ENCODE measurements at places on chromosomes 2 and 18.

DNA sequence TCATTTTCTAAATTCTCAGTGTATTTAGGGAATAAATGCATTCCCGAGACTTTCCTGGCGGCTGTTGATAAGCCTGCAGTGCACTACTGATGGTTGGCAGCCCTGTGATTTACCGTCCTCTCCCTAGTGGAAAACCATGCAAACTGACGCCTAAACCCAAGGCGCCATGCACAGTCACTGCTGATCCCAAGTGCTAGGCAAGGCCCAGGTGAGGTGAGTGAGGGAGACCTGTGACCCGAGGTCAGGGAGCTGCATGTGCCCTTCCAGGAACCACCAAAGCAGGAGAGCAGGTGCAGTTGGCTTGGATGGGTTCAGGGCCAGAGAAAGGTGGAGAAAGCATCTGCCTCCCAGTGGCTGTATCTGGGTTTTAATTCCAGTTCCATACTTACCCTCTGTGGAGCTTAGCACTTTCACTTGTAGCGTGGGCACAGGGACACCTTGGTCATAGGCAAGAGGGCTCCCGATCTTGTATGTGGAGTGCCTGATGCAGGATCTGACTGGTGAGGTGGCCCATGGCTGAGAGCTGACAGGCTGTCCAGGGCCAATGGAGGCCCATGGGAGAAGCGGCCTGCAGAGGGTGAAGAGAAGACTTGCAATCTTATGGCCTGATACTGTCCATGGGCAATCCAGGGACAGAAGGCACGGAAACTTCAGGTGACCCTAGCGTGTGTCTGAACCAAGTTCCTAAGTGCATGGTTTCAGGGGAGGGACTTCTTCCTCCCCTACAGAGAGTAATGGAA is 131.3 kb downstream of the SH3RF3 start:
- DNase-seq: no peak

DNA sequence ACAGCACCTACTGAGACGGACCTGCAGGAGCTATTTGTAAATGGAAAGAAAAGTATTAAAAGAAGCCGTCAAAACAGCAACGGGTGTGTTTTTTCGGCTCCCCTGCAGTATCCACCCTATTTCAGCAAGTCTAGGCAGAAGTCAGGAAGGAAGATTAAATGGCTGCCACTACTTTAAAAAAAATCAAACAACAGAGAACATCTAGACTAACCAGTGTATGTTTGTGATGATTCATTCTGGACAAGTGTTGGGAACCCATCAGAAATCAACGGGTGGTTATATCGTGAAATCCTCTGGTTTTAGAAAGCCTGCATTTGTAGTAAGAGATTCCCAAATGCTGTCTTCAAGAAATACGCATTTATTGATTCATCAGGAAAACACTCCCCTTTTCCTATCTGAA is 9.0 kb downstream of the PMAIP1 start:
- no peak for DNase-seq

- DNase-seq: no peak
Measured at GRCh38 chr2:70161069-70161534, 29.7 kb downstream of the C2orf42 start.

DNA sequence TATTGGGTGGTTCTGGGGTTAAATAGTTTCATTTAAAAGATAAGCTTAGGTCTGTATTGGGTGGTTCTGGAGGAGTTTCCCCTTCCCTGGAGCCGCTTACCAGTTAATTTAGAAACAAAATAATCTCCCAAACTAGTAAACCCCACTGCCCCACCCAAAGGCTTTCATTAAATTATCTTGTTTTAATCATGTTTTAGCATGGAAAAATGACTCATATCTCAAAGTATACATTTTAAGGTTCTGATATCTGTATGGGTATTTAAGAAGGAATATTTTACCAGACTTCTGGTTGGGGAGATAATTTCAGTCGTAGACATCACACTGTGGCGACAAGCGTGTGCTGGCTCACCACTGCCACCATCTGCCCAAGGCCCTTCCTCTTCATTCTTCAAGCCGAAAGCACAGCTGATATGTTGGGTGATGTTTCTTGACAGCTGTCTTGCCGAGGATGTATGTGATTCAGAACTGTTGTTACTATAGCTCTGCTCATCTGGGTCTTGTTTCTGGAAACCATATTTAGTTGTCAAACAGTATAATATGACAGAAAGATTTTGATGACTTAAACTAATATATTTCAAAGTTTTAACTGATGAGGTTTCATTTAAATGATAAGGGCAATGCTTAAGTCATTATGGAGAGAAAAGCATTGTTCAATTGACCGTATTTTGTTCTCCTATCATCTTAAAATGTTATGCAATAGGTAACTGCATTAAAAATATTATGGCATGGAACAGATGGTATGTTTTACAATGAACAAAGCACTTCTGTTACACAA is 5.1 kb downstream of the FIGLA start:
- DNase-seq: no peak

DNA sequence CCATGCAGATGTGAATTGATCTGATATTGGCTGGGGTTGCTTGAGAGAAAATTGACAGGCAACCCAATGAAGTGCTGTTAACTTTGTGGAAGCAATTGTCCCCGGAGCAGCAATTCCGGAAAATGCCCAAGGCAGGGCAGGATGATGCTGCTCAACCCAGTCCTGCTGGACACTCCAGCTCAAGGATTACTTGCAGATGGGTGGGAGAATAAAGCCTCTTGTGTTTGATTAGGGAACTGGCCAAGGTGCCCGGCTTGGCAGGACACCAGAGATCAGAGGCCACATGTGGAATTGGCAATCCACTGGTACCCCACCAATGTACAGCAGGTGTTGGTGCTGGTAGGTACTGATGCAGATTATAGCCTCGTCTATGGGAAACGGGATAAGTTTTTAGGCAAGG is 12.3 kb upstream of the C2orf42 start:
- no peak for DNase-seq

DNA sequence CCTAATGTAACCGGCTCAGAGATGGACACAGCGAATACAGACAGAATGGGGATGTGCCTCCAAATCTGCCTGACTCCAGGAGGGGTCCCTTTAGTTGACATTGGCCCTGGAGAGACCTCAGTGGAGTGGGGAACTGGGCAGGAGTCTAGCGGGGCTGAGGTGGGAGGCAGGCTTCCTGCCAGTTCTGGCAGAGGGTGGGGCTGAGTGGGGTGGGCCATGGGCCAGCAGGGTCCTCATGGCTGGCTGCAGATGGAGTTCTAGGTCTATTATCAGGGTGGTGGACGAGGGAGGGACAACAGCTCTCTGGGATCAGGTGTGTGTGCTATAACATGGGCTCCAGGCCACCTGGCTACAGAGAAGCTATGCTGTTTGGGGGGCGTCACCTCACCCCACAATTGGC is 21.1 kb downstream of the PROC start:
- DNase-seq: no peak

- no peak for DNase-seq
Measured at GRCh38 chr2:191036363-191036762, 22.4 kb upstream of the STAT1 start.

GRCh38 chr18:11529081-11529480 is 80.3 kb upstream of the SLC35G4 start:
- DNase-seq: no peak

- DNase-seq: no peak
Measured at GRCh38 chr18:48643262-48643661, 104.4 kb downstream of the CTIF start.

GRCh38 chr2:140639628-140640027 is 1491.2 kb downstream of the LRP1B start:
- DNase-seq: no peak

DNA sequence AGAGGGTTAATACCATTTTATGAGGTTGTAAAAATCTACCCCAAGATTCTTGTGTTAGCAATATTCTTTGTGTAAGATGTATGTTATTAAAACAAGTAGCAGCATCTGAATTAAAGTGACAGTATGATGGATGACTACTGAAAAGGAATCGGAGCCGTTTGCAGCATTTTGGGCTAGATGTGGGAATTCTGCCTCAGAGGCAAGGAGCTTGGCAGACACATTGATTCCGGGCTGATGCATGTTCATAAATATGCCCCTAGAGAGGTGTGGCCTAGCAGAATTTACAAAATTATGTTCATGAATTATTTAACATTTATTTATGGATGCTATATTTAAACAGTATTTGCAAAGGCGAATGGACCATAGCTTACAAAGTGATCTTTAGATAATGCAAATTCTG is 389.0 kb upstream of the ETAA1 start:
- DNase-seq: no peak

GRCh38 chr2:53131416-53131815 is 636.2 kb upstream of the CHAC2 start:
- DNase-seq: no peak

DNA sequence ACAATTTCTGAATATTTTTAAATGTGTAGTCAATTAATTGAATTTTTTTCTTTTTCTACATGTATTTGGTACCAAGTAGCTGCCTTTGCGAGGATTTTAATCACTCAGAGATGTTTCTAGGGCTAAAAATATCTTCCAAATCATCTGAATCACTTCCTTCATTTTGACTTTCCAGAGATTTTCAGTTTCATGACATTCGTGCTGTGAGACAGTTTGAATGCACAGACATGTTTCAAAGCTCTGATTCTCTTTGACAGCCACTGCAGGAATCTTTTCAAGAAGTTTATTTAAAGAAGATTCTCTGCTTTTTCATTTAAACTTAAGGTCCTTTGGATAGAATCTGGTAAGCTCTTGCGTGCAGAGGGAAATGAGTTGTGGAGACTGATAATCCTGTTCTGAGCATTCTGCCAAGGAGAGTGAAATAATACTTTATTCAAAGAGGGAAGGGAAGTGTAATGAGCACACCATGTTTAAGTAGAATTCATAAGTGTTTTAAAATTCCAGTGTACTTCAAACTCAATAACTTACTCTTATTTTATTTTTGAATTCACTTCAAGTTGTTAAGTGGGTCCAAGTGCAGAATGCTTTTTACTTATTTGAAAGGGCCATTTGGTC is 9.7 kb downstream of the CYBRD1 start:
- no peak for DNase-seq
